ENCODE measurements at places on chromosomes 5 and 9.

GRCh38 chr9:116075191-116075590 lies 78.4 kb upstream of the PAPPA start:
- DNase-seq, result no peak

DNA sequence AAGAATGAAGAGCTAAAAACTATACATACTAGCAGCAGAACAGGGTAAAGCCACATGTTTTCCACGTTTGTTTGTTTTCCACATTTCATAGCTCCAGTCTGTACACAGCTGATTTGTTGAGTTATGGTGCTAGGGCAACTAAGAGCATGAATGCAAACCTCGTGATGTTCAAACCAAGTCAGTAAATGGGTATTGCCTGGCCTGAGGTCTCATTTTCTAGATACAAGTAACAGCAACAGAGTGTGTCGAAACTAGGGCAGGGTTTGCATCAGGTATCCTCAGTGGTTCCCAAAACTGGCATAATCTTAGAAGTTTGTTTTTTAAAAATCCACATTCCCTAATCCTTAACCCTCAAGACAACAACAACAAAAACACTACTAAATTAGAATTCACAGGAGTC lies 89.3 kb downstream of the CEMIP2 start:
- DNase-seq, result no peak

- no peak for DNase-seq
Observed at GRCh38 chr5:136629125-136629792, 263.9 kb upstream of the TRPC7 start.

- DNase-seq, result no peak
Observed at GRCh38 chr9:113482341-113482740, 18.8 kb downstream of the RGS3 start.

GRCh38 chr9:111838439-111838838 lies 43.7 kb upstream of the SHOC1 start:
- DNase-seq, result no peak

All from NCI-H1436 treated with DMSO at 0.1 percent for 48 hours (cell line).